ENCODE measurements at places on chromosomes 11 and 22. TPM values are rescaled to one million over a fixed set of nuclear protein-coding genes. Genes with fewer than 3 reads are reported as not detected.
A peak's percentile ranks its signal among the peaks of the same experiment; 100 is the strongest.

DNA sequence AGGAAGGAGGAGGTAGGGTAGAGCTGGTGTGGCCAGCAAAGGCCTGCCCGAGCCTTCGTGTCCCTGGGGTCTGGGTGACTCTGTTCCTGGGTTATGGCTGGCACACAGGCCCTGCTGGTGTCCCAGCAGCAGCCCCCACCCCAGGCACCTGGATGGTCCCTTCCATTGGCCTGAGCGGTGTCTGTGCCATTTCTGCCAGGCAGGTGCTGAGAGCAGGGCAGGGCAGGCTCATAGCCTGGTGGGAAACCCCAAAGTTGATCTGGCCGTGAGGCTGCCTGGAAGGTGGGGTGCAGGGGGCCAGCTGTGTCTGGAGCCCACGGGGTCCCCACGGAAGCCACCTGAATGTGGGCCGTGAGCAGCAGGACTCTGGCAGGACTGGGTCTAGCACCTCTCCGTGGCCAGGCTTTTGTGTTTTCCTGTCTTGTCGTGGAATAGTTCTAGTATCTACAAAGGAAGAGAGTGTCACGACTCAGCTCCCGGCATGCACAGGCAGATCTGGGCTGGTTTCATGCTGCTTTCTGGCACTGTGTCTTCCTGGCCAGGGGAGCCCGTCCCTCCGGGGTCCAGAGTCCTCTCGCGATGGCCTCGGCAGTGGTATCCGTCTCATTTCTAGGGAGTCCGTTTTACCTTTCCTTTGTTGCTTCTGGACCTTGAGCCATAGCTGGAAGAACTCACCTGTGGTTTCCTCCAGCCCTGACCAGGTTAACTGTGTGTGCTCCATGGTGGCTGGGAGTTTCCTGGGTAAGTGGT is 83.7 kb downstream of the KCNQ1 start:
- no peak for DNase-seq

- peak; percentile 78 for DNase-seq
Observed at GRCh38 chr11:12717851-12718291, 43.6 kb downstream of the TEAD1 start.

The KCNK7 gene
- not detected for total RNA-seq

The IGLL1 gene
- total RNA-seq: not detected

GRCh38 chr11:115676768-115677167 is 172.6 kb upstream of the CADM1 start:
- DNase-seq: peak; percentile 69

The XKR3 gene
- total RNA-seq: 0.97 TPM

Data from HT1080 (cell line).